ENCODE measurements at places on chromosomes 16 and 17. TPM values are rescaled to one million over a fixed set of nuclear protein-coding genes. Genes with fewer than 3 reads are reported as not detected.

GRCh38 chr17:59440757-59441463 is 109.5 kb downstream of the YPEL2 start:
- peak; percentile 94 for DNase-seq

- DNase-seq, result no peak
These were observed 49.4 kb downstream of the KANSL1 start for GRCh38 chr17:46143827-46144236.

The IRX5 gene
- total RNA-seq, result 64.8 TPM

GRCh38 chr17:29546085-29546484 is 20.8 kb downstream of the ABHD15 start:
- no peak for DNase-seq

GRCh38 chr16:67181346-67181745 is 2.4 kb downstream of the MATCAP1 start:
- DNase-seq, result no peak

The KRT36 gene
- total RNA-seq, result 0.79 TPM

The B4GALNT2 gene
- 2.1 TPM for total RNA-seq

DNA sequence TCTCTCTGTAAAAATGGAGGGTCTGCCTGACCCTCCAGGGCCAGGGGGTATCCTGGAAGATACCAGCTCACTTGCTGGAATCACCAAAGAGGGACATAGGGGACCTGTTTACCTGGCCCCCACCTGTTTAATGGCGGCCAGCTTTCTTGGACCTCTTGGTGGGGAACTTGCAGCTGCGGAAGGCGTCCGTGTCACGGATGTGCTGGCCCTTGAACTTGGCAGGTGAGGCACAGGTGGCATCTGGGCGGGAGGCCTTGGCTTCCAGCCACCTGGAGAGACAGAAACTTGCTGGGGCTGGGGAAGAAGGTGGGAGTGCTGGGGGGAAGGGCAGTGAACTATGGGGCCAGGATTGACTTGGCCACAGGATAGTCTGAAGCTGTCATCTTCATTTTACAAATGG is 3.5 kb downstream of the CHAD start:
- no peak for DNase-seq

DNA sequence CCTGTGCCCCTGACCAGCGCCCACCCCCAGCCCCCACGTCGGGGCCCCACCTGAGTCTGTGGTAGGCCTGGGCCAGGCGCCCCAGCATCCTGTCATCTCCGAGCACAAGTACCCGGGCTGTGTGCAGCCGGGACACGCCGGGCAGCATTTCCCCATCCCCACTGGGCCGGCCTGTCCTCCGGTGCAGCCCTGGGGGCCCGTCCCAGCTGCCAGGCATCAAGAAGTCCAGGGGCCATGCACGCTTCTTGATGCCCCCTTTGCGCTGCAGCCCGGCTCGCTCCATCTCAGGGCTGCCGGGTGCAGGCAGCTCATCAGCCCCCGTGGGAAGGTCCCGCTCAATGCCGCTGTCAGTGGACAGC is 29.3 kb upstream of the MFSD6L start:
- no peak for DNase-seq

The GPR142 gene
- not detected for total RNA-seq

The HSD17B2 gene
- 5.0 TPM for total RNA-seq

The SULT1A1 gene
- total RNA-seq, result 2.7 TPM

The TUFM gene
- 121 TPM for total RNA-seq

DNA sequence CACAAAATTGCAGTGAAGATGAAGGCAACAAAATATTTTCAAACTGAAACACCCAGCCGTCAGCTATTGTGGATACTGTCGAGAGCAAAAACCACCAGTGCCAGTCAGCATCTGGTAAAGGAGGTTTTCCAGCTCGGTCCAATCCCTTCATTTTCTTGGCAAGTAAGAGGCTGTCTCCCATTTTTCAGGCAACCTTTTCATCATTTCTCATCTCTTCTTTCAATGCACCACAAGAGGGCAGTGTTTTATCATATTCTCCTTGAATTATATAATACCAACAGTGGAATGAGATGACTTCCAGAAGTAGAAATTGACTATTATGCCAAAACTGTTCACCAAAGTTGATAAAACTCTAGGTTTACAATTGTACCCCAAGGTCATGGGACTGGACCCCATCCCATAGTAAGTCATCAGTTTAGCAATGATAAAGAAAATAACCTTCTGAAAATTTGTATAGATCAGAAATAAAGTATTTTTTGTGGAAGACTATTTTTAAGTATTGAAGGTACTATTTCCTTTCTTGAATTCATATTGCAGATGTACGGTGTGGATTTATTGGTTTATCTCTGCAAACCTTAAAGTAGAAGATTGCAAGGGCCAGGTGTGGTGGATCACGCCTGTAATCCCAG is 16.8 kb downstream of the NQO1 start:
- peak; percentile 31 for DNase-seq

DNA sequence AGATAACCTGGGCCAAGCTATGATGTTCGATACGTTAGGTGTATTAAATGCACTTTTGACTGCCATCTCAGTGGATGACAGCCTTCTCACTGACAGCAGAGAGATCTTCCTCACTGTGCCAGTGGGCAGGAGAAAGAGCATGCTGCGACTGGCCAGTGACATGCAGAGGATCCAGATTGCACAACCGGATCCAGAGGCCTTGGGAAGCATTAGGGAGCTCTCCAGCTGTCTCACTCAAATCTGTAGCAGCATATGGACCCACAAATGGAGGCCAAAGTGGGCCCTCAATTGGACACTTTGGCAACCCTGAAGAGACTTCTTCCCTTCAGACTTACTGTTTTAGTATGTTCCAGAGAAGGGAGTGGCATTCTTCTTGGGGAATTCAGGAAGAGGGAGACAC is 20.9 kb downstream of the PDZD9 start:
- DNase-seq, result no peak

GRCh38 chr17:1651559-1651844 is 1.8 kb upstream of the RILP start:
- no peak for DNase-seq

GRCh38 chr17:58275417-58275816 is 5.3 kb downstream of the MPO start:
- no peak for DNase-seq

GRCh38 chr17:63478814-63479494 is 2.1 kb downstream of the ACE start:
- peak; percentile 90 for DNase-seq

DNA sequence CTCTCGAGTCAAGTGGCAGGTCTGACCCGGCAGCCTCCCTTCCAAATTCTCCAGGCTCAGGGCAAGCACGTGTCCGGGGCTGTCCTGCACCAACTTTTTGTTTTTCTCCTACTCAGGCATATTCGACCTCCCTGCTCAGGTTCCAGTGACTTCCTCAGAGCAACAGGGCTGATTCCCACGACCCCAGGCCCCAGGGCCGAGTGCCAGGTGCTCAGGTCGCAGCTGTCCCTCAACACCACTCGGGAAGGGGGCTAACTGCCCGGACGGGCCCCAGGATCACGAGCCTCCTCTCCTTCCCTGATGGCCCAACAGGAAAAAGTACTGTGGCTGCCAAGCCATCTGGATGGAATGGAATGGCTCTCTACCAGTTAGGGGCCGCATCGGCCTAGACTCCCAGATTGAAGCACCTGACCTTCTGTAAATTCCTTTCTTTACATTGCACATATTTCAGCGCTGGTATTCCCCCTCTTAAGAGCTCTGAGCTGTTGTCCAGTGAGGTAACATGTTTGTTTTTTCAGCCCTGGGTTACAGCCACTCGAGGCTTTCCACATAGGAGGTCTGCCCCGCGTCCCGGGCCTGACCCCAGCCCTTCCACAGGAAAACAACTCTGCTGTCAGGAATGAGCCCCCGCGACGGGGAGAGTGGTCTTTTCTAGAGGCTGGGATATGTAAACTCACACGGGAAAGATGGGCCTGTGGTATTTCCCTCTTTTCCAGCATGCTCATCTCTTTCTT is 25.0 kb downstream of the NXN start:
- no peak for DNase-seq

The RRAD gene
- 3.5 TPM for total RNA-seq

The KRTAP4-3 gene
- not detected for total RNA-seq

The TMEM186 gene
- total RNA-seq, result 3.9 TPM

- peak; percentile 94 for DNase-seq
These were observed 3.1 kb upstream of the TPPP3 start for GRCh38 chr16:67396159-67397035.

The CUEDC1 gene
- total RNA-seq, result 5.1 TPM

DNA sequence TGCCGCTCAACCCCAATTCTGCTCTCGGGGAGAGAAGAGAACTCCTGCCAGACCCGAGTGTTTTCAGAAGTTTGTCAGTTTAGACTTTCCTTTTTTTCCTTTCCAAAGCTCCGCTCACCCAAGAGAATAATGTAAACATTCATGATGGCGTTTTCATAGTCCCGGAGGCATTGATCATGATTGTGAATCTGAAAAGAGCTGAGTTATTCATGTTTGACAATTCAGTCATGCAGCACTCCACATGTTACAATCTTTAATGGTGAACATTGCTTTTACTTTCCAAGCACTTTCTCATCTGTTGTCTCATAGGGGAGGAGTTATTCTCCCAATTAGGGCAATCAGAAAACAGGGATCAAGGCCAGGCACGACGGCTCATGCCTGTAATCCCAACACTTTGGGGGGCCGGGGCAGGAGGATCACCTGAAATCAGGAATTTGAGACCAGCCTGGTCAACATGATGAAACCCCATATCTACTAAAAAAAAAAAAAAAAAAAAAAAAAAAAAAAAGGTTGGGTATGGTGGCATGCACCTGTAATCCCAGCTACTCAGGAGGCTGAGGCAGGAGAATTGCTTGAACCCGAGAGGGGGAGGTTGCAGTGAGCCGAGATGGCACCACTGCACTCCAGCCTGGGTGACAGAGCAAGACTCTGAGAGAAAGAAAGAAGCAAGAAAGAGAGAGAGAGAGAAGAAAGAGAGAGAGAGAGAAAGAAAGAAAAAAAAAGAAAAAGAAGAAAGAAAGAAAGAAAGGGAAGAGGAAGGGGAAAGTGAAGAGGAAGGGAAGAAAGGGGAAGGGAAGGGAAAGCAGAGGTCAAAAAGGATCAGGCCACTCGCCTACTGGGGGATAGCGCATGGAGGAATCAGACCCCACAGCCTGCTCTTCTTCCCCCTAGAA is 70.0 kb upstream of the TNRC6C start:
- no peak for DNase-seq

- peak; percentile 57 for DNase-seq
These were observed 40.8 kb downstream of the METRNL start for GRCh38 chr17:83119987-83120864.

GRCh38 chr16:87832137-87832527 is 37.2 kb downstream of the SLC7A5 start:
- no peak for DNase-seq

GRCh38 chr17:50690887-50691549 is 16.7 kb downstream of the ANKRD40 start:
- peak; percentile 5 for DNase-seq

The ZNF385C gene
- total RNA-seq, result 0.76 TPM

Measured in suprapubic skin (tissue), 4 donors.